Head of caudate nucleus (tissue), 42 donors: ENCODE measurements at places on chromosomes 16 and 17.

DNA sequence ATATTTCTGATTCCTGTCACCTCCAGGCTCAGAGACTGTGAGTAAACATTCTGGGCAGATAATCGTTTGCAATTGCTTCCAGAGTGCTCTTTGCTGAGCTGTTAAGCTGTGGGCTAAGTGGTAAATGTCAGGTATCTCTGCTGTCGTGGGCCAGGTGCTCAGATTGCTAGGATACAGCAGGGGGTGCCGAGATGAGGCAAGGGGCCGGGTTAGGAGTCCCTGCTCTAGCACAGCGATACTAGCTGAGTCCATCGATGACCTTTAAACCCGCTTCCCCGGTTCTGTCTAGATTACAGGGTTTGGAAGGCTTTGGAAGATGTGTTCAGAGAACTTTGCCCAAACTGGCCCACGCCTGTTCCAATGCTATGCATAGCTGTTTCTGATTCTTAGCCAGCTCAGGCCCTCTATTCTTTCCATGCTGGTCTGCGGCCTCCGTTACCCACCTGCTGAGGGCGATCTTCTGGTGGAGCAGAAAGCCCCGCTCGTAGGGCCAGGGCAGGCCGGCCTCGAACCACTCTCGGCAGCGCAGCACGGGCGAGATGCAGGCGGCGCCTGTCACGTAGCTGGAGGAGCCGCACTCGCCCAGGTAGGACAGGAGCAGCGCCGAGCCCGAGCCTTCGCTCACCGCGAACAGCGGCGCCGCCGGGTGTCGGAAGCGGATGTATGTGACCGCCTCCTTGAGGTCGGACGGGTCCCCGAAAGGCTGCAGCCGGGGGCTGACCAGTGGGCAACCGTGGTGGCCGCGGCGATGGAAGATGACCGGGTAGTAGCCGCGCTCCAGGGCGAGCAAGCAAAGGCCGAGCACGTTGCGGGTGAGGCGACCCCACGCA is 979 bp downstream of the ABHD15 start:
- no peak for DNase-seq

- peak; percentile 68 for DNase-seq
Observed at GRCh38 chr17:31444026-31444425, 52.6 kb downstream of the RAB11FIP4 start.

DNA sequence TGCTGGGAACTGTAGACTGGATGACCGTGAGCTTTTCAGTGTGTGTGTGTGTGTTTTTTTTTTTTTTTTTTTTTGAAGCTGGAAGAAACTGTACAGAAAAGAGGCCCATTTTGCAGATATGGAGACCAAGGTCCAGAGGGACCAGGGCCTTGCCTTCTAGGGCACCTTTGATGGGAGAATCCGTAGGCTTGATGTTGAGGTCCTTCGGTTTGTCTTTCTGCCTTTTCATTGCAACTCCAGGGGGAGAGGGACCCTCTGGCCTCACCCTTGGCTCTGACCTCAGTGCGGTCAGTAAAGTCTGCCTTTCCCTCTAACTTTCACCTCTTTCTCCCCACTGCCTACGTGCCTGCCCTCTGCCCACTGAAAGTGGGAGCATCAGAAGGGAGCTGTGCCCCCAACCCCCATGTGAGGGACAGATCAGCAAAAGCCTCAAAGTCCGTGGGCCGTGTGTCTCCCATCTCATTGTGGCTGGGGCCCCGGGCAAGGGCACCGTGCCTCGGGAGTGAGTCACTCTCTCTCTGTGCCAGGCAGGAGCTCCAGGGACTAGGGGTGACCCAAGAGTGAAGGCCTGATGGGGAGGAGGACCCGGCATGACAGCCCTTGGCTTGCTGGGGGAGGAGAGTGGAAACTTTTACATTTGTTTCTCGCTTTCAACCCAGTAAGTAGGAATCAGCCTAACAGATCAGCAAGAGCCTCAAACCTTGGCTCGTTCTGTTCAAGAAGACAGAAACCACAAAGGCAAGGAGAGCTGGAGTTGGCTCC is 123.6 kb downstream of the CMIP start:
- DNase-seq: no peak

DNA sequence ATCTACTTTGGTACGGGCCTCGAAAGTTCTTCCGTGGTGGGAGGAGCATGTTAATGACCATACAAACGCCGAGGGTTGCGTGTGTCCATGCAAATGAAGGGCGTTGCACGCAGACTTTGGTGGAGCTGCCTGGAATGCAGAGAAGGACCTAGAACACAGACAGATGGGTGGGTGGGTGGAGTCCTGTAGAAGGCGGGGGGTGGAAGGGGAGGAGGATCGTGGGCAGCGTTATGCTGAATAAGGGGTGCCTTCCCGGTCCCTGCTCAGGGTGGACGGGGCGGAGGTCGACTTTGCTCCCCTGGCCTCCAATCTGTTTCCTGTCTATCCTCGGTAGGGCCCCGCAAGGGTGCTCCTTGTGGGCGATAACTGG is 795 bp upstream of the PAQR4 start:
- DNase-seq: no peak

- DNase-seq: no peak
Observed at GRCh38 chr16:65314627-65315008, 192.8 kb upstream of the CDH11 start.

DNA sequence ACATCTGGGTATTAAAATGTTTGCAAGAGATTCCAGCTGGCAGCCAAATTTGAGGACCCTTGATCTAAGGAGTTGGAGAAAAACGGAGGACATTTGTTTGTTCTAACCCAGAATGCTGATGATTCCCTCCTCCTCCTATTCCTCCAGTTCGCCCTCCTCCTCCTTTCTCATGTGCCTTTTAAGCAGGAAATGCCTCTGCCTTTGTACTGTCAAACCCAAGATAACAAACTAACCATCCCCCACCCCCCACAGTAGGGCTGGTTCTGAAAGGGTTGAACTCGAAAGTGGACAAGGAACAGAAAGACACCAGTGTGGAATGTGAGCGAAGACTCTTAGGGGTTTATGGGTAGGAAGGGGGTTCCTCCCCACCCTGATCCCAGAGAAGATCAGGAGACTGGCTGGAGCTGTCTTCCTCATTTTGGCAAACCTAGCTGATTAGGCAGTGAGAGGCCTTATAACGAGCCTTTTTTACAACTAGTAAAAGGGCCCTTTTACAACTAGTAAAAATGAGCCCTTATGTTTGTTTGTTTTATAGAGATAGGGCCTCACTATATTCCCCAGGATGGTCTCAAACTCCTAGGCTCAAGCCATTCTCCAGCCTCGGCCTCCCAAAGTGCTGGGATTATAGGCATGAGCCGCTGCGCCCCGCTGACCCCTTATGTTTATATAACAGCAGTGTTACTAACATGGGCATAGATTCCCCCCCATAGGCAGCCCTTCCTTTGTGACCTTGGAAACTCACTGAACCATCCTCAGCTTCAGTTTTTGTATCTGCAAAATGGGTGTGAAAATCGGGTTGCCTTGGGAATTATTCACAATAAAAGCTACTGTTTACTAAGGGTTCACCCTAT is 975 bp downstream of the CHD9 start:
- peak; percentile 25 for DNase-seq

- DNase-seq: no peak
Observed at GRCh38 chr17:39579318-39580081, 28.2 kb downstream of the NEUROD2 start.

- peak; percentile 57 for DNase-seq
Observed at GRCh38 chr16:6682142-6682811, 650.4 kb upstream of the RBFOX1 start.

GRCh38 chr17:30132615-30133014 is 16.0 kb downstream of the NSRP1 start:
- DNase-seq: no peak

DNA sequence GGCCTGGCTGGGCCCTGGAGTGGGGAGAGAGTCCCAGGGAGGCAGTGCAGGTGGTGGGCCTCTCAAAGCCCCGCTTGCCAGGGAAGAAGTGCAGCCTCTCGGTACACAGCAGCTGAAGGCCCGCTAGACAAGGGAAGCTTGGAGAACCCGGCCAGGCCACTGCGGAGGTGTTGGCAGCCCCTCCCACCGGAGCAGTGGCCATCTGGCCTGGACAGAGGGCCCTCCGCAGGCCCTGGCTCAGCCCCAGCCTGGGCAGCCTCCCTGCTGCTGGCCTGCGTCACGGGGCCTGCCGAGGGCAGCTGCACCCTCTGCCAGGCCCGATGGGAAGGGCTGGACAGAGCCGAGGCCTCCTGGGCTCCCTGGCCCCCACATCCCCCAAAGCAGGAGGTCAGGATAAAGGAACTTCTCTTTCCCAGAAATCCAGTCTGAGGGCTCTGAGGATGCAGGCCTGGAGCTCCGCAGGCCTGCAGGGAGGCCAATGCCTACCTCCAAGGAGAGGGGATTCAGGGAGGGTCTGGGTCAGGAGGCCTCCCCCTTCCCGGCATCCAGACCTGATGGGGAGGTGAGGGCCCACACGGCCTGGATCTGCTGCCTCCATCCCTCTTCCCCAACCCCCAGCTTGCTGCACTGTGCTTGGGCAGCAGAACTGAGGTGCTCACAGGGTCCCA is 4.3 kb downstream of the SPPL2C start:
- peak; percentile 87 for DNase-seq

DNA sequence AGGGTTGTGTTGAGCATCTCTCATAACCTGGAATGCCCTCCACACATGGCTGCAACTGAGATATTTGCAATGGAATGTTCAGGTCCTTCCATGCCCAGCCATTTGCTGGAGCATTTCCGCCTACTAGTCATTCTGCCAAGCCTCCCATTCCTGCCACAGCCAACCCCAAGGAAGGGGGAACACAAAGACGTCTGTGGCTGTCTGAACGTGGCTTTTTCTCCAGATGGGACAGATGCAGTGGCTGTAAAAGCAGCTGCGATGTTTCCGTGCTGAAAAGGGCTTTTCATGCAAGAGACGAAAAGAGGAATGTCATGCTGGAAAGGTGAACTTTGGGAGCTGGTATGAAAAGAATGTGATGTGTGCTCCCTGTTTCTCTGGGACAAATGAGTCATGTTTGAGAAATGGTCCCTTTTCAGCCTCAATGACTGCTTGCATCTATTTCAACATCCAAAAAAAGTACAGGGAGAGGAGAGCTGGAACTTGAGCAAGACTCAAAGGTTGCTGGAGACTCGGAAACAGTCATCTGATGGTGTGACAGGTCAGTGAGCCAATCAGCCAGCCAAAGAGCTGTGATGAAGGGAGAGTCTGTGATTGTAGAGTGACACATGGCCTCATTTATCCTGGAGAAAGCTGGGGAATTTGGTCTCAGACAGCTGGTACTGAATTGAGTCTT is 208.9 kb downstream of the SHISA9 start:
- no peak for DNase-seq
